Stimulated activated memory B cell treated with anti-CD40 and anti-IgM and Interleukin-4, amounts not matched to agents 10 μg/mL and 1 μg/mL and 100 μg/mL, for 72 hours (primary cell): ENCODE measurements at places on chromosomes 4 and X.
A peak's percentile ranks its signal among the peaks of the same experiment; 100 is the strongest.

GRCh38 chr4:21113496-21114223 is 413.4 kb downstream of the PACRGL start:
- ATAC-seq = no peak

DNA sequence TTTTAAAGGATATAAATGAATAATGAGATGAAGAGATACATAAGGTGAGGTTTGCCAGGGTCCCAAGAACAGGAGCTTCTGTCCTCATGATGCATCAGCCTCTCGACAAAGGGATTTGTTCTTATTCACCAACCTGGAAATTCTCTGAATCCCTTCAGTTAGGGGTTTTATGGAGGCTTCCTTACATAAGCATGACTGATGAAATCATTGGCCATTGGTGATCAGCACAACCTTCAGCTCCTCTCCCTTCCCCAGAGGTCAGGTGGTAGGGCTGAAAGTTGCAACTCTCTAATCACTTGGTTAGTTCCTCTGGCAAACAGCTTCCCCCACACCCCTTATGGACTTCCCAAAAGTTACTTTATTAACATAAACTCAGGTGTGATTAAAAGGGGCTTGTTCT is 222.0 kb downstream of the SPRY1 start:
- no peak for ATAC-seq

DNA sequence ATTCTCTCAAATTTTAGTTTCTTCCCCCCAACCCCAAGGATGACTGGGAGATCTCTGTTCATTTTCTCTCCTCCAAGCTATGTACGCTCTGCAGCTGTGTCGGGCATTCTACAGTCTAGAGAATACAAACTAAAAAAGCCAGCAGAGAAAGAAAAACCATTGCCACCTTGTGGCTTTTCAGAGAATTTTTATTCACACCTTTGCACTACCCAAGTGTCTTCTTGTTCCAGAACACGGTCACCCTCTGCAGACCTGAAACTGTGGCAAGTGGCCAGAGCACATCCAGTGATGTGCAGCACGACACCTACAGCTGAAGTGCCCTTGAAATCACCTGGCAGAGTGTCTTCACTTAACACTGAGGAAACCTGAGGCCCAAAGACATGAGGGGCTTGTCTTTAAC is 68.6 kb downstream of the CHST7 start:
- ATAC-seq = no peak

- no peak for ATAC-seq
Observed at GRCh38 chr4:13546142-13546940, 2.0 kb upstream of the NKX3-2 start.

GRCh38 chr4:165201806-165202205 is 5.6 kb upstream of the KLHL2 start:
- ATAC-seq = no peak

DNA sequence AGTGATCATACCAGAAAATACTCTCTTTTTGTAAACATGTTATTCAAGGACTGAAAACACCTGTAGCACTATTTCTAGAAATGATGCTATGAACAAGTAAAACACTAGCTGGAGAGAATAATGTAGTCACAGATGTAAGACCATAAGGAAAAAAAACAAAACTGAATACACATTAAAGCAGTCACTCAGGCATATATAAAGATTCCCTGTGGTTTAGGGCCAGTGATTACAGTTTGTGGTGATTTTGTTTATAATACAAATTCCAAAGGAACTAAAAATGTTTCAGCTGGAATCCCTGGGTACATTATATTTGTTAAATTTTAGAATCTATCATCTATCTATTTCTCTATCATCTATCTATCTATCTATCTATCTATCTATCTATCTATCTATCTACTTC is 777.8 kb upstream of the FRG1 start:
- no peak for ATAC-seq

DNA sequence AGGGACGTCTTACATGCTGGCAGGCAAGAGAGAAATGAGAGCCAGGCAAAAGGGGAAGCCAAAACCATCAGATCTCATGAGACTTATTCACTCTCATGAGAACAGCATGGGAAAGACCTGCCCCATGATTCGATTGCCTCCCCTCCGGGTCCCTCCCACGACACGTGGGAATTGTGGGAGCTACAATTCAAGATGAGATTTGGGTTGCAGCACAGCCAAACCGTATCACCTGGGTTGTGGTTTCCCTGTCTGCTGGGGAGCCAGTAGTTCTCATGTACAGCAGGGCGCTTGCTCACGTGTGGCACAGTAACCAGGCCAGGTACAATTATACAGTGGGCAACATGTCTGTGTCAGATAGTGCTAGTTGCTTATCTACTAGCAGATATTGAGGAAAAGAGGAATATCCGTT is 11.1 kb upstream of the RS1 start:
- ATAC-seq = no peak

- ATAC-seq = no peak
Observed at GRCh38 chrX:16628946-16629595, 20.9 kb upstream of the S100G start.

DNA sequence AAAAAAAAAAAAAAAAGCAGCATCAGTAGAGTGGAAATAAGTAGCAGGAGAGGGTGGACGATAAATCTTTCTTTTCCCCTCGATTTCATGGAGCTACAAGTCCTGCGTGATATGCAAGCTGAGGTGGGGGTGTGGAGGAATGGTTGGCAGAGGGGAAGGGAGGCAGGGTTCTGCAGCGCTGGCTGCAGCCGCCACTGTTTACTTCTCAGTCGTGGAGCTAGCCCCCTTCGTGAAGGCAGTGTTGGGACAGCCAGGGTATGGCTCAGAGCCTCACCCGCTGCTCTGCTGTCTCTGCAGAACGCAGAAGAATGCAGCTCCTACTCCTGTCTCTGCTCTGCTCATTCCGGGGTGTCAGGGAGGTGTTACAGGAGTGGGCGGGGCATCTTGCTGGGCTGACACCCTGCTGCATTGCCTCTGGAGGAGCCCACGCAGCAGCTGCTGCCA is 140.6 kb downstream of the GPM6A start:
- ATAC-seq = peak; percentile 51

DNA sequence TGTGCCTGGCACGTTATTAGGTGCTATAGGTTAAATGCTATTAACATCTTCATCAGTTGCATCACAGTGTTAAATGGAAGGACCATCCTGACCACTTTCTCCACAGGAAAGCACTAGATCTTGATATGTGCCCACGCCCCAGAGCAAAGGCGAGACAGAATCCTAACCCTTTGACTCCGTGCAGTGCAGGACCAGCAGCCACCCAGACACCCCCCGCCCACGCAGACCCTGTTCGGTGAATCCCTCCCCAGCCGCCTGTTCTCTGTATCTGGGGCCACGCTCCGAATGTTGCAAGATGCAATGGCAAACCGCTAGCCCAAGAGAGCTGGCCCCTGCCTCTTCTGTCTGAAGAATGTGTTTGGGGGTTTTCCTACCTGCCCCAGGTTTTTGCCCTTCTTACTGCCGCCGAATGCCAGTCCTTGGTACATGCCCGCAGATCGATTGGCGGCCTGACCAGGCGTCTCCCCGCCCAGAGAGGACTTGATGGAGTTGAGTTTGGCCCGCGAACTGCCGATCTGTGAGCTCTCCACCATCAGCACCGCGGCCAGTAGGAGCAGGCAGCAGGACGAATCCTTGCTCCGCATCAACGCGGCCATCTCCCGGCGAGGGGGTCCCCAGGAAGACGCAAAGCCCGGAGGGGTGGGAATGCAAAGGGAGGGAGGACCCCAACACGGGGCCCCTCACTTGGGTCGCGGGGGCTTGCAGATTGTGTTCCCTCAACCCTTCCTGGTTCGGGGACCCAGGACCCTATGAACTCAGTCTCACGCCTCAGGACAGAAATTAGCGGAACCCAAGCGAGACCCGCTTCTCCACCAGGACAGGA is 906 bp downstream of the DKK2 start:
- ATAC-seq = no peak

GRCh38 chr4:42658261-42658660 is 1.4 kb upstream of the ATP8A1 start:
- no peak for ATAC-seq

GRCh38 chrX:110180928-110181310 is 137.0 kb downstream of the AMMECR1 start:
- ATAC-seq = no peak

- ATAC-seq = no peak
Observed at GRCh38 chrX:21168401-21169160, 205.6 kb upstream of the CNKSR2 start.

- no peak for ATAC-seq
Observed at GRCh38 chrX:155179346-155179997, 36.8 kb upstream of the VBP1 start.

DNA sequence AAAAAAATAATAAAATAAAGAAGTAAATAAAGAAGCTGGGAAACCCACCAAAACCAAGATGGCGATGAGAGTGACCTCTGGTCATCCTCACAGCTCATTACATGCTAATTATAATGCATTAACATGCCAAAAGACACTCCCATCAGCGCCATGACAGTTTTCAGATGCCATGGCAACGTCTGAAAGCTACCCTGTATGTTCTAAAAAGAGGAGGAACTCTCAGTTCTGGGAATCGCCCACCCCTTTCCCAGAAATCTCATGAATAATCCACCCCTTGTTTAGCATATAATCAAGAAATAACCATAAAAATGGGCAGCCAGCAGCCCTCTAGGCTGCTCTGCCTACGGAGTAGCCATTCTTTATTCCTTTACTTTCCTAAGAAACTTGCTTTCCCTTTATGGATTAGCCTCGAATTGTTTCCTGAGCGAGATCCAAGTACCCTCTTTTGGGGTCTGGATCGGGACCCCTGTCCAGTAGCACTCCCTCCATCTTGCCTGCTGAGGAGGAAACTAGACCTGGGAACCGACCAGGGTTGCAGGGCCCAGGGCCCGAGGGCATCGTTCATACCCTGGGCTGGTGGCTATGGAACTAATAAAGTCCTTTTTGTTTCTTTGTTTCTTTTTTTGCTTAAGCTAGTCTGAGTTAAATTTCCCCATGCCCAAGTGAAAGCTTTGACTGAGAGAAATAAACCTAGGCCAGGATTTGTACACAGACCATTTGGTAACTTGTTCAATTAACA is 30.9 kb downstream of the HTT-AS start:
- no peak for ATAC-seq

DNA sequence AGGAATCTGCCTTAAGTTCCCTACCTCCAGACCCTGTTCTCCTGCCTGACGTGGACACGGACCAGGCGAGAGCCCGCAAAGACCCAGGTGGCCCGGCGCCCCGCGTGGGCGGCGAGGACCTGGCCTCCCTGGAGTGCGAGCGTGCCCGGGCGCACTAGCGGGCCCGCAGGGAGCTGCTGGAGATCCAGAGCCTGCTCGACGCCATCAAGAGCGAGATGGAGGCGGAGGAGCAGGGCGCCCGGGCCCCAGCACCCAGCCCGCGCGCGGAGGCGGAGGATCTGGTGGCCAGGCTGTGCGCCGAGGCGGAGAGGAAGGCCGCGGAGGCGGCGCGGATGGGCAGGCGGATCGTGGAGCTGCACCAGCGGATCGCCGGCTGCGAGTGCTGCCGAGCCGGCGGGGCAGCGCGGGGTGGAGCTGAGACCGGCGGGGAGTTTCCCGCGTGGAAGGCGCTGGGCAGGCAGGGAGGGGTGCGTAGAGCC is 18.2 kb downstream of the MRFAP1 start:
- ATAC-seq = peak; percentile 68

DNA sequence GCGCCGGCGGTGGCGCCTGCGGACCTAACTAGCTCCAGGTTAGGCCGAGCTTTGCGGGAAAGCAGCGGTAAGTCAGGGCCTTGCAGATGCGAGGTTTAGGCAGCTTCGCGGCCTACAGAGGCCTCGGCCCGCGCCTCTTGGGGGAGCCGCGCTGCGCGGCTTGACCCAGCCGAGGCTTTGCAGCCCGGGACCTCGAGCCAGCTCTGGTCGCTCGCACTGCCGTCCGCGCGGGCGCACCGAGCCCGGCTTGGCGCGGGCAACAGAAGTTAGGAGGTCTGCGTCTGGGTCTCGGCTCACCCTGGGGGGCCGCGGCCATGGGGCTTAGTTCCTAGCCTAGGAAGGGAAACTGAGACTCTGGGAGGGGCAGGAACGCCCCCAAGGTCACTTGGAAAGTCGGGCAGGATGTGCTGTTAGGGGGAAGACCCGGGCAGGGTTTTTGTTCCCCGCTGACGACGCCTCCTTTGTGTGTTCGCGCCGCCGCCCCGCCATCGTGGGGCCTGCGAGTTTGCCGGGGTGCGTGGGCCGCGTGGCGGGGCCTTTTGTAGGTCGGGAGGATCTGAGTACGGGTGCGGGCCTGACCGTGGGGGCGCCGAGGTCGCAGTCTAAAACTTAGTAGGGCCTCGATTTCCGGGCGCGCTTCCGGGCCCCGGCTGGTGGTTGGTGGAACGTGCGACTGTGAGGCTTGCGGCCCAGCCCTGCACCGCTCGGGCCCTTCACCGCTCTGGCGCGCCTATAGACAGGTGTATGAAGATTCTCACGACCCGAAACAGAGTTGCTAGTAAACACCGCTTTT is 482 bp downstream of the RNF4 start:
- ATAC-seq = peak; percentile 81

GRCh38 chr4:107125496-107125895 is 89.4 kb upstream of the DKK2 start:
- ATAC-seq = no peak

- ATAC-seq = no peak
Observed at GRCh38 chrX:109855501-109855900, 122.4 kb upstream of the ACSL4 start.

GRCh38 chr4:112492321-112492720 is 23.7 kb downstream of the NEUROG2 start:
- no peak for ATAC-seq

DNA sequence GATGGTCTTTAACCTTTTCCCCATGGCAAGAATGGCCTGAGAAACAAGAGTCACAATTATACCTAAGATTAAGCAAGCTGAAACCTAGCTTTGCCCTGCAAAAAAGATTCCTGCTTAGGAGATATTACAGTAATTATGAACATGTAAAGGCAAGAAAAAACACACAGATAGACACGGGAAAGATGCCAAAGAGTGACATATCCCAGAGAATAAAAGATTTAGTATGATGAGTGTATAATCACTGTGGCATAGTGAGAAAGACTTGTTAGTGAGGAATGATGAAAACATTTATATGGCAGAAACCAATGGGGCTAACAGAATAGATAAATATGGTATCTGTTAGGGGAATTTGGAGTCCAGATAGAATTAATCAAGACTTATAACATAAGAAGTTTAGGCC is 29.6 kb upstream of the TASL start:
- no peak for ATAC-seq

- peak; percentile 86 for ATAC-seq
Observed at GRCh38 chrX:149916745-149917392, 12.5 kb upstream of the HSFX4 start.

DNA sequence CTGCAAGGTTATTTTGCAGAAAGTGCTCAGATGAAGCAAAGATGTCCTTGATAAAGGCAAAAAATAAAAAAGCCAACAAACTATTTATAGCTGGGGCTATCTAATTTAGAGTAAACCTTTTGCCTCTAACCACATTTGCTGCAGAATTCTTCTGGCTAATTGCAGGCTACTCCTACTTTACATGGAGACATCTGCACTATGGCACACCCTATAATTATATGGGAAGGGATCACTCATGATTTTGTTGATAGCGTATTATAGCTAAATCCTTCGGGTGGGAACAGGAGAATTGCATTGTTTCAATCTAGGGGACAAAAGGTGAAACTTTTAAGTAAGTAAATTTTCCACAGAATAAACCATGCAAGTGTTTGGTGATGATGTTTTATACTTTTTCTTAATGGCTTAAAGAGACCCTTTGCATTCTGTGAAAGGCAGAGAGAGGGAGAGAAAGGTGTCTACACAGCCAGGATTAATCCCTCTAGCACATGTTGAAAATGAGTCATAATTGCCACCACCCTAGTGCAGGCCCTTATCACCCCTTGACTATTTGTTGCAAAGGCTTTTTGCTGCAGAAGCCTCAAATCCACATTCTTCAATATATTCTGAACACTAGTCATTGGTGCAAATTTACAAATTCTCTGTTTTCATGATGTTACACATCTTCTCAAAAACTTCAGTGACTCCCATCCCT is 221.3 kb upstream of the BMP3 start:
- ATAC-seq = no peak

GRCh38 chr4:185370268-185370949 is 25.3 kb downstream of the LRP2BP start:
- no peak for ATAC-seq
